ENCODE measurements at places on chromosomes 11 and 22.

- DNase-seq, result no peak
These were observed 19.9 kb downstream of the GLYAT start for GRCh38 chr11:58711832-58712231.

DNA sequence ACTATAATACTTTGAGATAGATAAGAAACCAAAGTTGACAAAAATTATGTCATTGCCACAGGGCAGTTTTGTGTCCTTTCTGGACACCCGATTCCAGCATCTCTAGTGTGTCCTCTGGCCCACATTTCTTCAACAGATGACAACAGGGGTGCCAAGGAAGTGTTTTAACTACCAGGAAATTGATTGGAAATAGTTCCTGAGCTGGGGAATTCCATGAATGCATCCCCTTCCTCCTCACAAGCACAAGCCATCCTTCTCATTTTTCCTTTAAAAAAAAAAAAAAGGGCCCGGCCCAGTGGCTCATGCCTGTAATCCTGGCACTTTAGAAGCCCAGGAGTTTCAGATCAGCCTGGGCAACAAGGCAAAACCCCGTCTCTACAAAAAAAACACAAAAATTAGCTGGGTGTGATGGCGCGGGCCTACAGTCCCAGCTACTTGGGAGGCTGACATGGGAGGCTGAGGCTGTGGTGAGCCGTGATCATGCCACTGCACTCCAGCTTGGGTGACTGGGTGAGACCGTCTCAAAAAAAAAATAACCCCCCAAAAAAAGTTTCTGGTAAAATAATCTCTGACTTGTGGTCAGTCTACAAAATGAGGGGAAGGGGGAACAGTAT, 797 bp upstream of the B3GAT3 start:
- DNase-seq, result no peak

- DNase-seq, result no peak
These were observed 286.4 kb downstream of the DYNC2H1 start for GRCh38 chr11:103395612-103396011.

DNA sequence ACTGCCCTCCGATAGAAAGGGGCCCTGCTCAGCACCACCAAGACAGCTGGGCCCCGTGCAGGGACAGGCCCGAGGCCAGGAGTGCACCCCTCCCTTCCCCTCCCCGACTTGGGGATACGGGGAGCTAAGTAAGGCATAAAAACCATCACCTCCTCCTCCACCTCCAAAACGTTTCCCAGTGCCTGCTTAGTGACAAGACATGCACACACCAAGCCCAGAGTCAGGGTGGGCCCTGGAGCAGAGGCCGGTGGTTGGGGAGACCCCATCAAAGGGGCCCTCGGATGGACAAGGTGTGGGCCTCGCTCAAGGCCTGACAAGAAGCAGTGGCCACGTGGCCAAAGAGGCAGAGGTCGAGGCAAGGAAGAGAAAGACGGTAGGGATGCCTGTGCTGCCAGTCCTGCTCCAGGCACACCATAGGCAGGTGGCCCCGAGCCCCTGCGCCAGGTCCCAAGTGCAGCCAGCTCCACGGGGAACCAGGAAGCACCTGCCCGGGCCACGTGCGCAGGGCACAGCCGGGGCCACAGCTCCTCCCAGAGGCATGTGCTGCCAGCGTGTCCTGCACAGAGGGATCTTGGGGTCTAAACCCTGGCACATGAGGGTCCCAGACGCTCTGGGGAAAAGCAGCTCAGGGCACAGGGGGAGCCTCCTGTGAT, 53.0 kb downstream of the BRD1 start:
- no peak for DNase-seq

GRCh38 chr11:86174101-86175046, 70.2 kb upstream of the EED start:
- DNase-seq, result no peak

- DNase-seq, result no peak
These were observed 63.2 kb upstream of the VPREB1 start for GRCh38 chr22:22181341-22181850.

DNA sequence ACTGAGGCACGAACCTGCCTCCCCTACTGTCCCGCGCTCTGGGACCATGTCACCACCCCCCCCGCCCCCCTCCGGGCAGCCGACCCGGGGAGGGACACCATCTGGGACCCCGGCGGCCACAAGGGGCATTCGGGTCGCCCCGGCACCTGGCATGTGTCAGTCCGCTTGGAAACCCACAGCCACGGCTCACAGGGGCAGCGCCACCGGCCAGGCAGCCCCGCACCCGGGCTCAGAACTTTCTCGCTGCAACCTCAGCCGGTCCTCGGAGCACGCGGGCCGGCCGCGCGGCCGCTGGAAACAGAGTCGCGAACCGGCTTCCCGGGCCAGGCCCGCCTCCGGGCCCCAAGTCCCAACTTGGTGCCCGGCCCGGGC, 159.9 kb upstream of the GRK3 start:
- DNase-seq, result no peak
